ENCODE measurements at places on chromosomes 6 and 20.

DNA sequence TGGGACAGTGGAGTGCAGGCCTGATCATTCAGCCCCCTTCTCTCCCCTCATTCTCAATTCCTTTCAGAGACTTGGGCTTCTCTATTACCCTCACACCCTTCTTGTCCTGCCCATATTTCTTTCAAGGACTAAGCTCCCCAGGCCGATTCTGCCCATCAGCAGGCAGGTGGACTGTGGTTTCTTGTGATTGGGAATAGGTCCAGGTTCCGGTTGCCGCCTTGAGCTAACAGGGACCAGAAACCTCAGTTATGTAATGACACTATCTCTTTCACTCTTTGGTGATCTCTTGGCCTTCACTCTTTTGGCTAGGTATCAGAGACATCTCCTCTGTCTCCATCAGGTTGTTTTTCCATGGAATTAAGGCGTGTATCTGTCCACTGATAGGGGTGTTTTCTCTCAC is 6.5 kb downstream of the MUCL3 start:
- no peak for DNase-seq

DNA sequence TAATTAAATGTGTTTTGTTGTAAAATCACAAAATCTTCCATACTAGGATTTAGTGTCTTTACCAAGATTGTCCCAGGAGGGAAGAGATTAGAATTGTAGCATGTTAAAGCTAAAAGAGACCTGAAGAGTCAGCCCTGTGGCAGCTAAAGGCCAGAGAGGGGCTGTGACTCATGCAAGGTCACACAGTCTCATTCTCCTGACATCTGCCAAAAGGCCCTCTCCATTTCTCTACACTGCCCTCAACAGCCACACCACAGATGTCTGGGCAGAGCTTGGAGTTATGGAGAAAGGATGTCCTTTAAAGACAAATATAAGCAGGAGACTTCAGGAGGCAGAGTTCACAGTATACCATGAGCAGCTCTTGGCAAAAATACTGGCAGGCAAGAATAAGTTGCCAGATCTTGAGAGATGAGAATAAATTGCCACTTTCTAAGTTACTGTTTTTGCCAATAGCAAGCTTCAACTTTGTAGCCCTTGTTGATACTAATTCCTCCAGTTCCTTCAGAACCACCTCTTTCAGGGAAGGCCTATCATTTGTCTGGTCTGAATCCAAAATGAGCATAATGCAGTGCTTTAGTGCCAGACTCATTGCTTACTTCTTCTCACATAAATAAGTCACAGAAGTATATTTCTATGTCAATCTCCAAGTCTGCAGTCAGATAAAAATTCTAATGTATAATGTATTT is 41.7 kb downstream of the AKIRIN2 start:
- no peak for DNase-seq

DNA sequence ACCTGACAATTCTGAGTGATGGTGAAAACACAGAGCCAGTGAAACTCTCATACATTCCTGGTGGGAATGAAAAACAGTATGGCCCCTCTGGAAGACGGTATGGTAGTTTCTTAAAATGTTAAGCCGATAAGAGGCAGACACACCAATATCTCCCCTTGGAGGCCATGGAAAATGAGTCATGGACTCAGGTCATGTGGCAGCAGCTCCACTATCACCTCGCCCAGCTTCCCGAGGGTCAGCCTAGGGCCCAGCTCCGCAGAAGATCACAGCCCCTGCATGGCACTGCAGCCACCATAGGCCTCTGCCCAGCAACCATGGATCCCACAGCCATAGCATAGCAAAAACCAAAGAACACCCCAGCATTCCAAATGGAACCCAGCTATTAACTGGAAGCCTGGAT is 21.4 kb downstream of the BPIFA1 start:
- no peak for DNase-seq

DNA sequence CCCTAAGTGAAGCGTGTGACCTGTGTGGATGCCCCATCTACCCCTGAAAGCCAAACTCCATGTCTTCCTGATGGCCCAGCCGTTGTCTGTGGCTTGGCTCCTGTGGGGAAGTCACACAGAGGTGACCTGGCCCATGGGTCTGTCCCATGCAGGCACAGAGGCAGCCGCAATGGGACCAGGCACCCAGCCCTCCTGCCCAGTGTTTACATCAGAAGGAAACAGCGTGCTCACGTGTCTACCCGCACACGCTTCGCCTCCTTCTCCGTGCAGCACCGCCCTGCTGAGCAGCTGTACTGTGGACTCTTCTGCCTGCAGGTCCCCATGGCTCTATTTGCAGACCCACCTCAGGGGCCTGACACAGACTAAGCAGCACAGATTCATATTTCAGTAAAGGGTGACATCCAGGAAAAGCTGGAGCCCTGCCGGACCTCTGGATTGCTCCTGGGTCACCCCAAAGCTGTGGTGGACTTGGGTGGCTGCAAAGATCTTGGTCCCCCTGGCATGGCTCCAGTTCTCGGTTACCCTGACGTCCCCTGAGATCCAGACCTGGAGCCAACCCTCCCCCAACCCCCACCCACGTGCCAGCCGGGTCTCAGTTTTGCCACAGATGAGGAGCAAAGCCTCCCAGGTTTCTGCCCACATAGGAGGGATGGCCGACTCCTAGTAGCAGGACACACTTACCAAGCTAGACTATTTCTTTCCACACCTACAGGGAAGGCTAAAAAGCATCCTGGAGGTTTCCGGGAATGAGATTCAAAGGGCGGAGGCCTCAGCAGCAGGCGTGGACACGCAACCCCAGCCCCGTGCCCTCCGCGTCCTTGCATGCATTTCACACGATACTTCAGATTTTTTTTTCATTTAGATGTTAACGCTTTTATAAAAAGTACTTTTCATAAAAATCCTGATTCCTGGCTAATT is 120.3 kb downstream of the CDH4 start:
- DNase-seq = no peak

- no peak for DNase-seq
These were observed 243.4 kb downstream of the TRDN start for GRCh38 chr6:123393331-123393730.

- DNase-seq = no peak
These were observed 45.9 kb upstream of the POU5F1 start for GRCh38 chr6:31216208-31216898.

DNA sequence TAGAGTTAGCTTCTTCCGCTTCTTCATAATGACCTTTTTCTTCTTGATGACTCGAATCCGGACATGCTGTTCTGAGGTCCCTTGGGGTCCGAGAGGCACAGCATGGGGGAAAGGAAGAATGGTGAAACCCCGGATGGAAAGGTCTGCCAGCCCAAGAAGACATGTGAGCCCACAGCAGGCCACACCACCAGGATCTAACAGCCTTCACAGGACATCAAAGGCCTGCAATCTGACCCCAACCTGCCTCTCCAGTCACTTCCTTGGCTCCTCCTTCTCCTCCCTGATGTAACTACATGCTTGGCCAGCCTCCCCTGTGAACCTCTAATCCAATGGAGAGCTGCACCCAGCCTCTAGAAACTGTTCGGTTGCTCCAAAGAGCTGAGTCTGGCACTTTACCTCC is 1.6 kb downstream of the CPXM1 start:
- no peak for DNase-seq

GRCh38 chr6:89508755-89509563 is 76.0 kb downstream of the ANKRD6 start:
- no peak for DNase-seq

GRCh38 chr6:14767226-14767625 is 478.6 kb upstream of the JARID2 start:
- no peak for DNase-seq

DNA sequence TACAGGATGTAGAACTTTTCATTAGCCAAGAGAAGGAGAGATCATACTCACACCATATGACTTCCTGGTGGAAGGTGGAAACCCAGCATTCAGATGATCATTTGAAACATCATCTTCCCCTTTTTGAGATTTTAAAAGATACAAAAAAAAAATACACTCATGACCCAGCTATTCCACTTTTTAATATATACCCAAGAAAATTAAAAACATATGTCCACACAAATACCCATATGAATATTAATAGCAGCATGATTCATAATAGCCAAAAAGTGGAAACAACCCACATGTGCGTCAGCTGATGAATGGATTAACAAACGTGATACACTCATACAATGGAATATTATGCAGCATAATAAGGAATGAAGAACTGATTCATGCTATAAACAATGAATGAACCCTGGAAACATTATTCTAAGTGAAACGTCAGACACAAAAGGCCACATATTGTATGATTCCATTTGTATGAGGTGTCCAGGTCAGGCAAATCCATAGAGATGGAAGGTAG is 130.0 kb upstream of the SGK1 start:
- DNase-seq = peak; percentile 93

- DNase-seq = no peak
These were observed 112.2 kb upstream of the ARMC2 start for GRCh38 chr6:108736002-108736361.

- peak; percentile 80 for DNase-seq
These were observed 39.6 kb upstream of the NOX3 start for GRCh38 chr6:155495011-155495768.

- no peak for DNase-seq
These were observed 134.3 kb downstream of the KIF6 start for GRCh38 chr6:39590871-39591393.

DNA sequence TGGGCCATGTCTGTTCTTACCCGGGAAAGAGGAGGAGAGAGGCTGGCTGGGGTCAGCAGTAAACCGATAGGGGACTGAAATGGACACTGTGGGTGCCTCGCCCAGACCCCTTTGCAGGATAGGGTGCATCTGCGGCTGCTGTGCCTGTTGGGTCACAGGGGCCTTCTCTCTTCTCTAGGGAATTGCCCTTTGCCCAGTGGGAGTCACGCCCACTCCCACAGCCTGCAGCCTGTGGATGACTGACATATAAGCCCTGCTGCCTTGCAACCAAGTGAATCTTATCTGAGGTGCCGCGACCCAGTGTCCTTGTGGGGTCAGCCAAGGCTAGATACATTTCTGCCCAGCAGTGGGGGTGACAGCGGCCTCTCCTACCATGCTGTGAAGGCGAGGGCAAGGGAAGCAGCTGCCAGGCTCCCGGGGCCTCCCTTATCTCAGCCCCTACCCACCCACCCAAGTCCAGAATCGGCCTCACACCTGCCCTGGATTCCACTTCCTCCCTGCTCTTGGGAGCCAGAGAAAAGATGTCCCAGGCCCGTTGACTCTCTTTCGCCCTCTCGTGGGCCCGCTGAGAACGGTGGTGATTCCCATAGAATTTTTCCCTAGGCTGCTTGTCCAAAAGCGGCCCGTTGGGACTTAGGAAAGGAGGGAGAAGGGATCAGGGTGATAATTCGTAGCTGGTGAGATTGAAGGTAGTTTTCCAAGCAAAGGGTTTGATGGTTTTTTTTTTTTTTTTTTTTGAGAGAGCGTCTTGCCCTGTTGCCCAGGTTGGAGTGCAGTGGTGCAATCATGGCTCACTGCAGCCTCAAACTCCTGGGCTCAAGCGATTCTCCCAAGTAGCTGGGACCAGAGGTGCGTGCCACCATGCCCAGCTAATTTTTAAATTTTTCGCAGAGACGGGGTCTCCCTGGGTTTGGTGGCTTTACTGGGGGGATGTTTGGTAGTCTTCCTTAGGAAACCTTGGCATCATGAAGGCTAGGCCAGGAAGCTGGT is 76.4 kb upstream of the RNF24 start:
- DNase-seq = no peak

DNA sequence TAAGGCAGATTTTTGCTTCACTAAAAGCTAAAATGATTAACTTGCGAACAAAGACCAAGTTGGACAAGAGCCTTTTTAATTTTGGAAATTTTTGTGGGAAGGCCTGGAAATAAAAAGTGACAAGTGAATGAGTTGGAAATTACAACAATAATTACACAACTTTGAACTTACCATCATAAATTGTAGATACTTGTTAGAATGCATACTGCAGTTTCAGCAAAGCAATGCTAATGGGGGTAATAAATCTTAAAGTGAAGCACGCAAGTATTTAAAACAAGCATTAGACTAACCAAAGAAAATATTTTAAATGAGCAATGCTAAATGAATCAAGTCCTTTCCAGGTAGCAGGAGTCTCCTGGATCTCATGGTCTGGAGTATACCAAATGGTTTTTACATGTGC is 83.2 kb upstream of the EYA4 start:
- DNase-seq = no peak

DNA sequence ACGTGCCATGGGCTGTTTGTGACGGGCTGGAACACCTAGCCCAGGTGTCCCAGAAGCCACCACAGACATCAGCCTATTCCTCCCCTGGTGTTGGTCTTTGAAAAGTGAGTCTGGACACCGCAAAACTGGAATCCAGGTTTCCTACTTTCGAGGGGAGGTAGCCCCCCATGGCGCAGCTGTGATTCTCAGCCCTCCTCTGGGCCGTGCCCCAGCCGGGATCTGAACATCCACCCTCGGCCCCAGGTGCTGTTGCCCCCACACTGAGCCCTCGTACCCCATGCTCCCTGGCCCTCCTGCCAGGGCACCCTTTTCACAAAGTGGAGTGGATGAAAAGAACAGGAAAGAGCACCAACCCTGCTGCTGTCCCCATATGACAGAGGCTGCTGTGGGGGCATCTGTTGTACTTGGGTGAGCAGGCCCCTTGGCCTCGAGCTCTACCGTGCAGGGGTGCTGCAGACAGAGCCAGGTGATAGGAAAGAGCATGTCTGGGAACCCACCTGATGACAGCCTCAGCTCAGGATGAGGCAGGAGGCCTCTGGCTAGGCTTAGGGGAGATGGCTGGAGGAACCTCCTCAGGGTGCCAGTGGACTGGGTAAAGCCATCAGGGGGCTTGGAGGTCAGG is 18.8 kb upstream of the MAS1L start:
- no peak for DNase-seq

- no peak for DNase-seq
These were observed 19.2 kb downstream of the HMGN3 start for GRCh38 chr6:79215213-79215824.

DNA sequence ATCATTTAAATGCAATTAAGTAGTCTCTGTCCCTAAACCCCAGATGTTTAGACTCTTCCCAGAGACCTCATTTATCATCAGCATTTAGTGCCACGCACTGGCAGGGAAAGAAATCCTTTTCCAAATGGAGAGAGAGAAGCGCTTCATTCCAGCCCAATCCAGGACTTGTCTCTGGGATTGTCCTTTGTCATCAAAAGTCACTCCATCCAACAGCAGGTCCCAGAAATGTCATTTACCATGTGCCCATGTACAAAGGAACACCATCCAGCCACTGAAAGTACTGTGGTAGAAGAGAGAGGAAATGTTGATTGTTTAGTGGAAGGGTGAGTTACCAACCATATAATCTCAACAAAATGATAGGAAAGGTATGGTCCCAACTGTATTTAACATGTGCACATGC is 66.9 kb upstream of the SMIM28 start:
- DNase-seq = no peak

- DNase-seq = no peak
These were observed 101.9 kb upstream of the MOCS1 start for GRCh38 chr6:40036186-40036585.

DNA sequence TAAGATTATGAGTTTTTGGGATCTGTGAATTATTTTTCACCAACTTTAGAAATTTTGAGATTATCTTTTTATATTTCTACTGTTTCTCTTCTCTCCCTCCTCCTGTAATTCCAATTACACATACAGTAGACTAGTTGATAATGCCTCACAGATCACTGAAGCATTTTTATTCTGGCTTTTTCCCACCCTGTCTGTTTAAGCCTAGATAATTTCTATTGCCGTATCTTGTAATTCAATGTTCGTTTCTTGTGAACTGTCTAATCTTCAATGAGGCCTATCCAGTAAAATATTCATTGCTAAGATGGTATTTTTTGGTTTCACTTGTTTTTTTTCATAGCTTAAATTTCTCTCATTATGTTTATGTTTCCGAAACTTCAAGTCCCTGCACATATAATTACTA is 12.0 kb downstream of the MDN1 start:
- no peak for DNase-seq

- no peak for DNase-seq
These were observed 521.1 kb downstream of the TFAP2B start for GRCh38 chr6:51339728-51340127.

Measured in fibroblast of skin of left quadriceps (primary cell).